Trophoblast cell (in vitro differentiated cells and primary cell): ENCODE measurements at places on chromosomes 4 and X.

- H3K27me3 ChIP-seq, result no peaks in the 10 kb centered on the region
- no peak for DNase-seq
- no peaks in the 10 kb centered on the region for H3K36me3 ChIP-seq
- H3K4me1 ChIP-seq, result peaks cover 9% of the 10 kb centered on the region
- H3K27ac ChIP-seq, result no peak overlapping the region
Measured at GRCh38 chrX:23333842-23334520, 668 bp upstream of the PTCHD1 start.

DNA sequence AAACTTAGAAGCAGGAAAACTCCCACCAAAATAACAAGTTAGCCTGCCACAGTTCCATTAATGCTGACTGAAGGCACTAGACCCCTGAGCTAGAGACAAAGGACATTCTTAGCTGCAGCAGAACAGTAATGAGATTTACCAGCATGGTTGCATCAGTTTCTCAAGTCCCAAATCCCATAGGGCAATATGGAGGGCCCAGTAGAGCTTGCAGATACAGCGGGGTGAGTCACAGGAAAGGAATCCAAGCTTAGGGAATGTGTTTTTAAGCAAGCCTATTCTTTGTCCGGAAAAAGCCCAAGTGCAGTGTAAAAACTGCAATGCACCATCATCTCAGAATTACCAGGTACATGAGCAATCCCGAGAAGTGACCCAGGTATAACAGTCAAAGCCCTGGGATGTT lies 51.3 kb upstream of the EXOC1L start:
- H3K27me3 ChIP-seq, result no peaks in the 10 kb centered on the region
- no peaks in the 10 kb centered on the region for H3K36me3 ChIP-seq
- no peak overlapping the region for H3K4me3 ChIP-seq

GRCh38 chr4:86184901-86185285 lies 175.0 kb downstream of the MAPK10 start:
- H3K4me1 ChIP-seq, result no peaks in the 10 kb centered on the region
- DNase-seq, result no peak
- H3K27me3 ChIP-seq, result no peaks in the 10 kb centered on the region
- no peak overlapping the region for H3K4me3 ChIP-seq
- H3K27ac ChIP-seq, result no peak overlapping the region
- no peaks in the 10 kb centered on the region for H3K36me3 ChIP-seq

- no peak overlapping the region for H3K4me3 ChIP-seq
- H3K27me3 ChIP-seq, result no peaks in the 10 kb centered on the region
- no peaks in the 10 kb centered on the region for H3K4me1 ChIP-seq
- H3K36me3 ChIP-seq, result no peaks in the 10 kb centered on the region
- DNase-seq, result peak; percentile 2
- no peak overlapping the region for H3K27ac ChIP-seq
Measured at GRCh38 chrX:148670277-148670676, 169.9 kb downstream of the AFF2 start.

- H3K36me3 ChIP-seq, result no peaks in the 10 kb centered on the region
- H3K4me1 ChIP-seq, result no peaks in the 10 kb centered on the region
- DNase-seq, result no peak
- no peak overlapping the region for H3K4me3 ChIP-seq
- H3K27me3 ChIP-seq, result no peaks in the 10 kb centered on the region
Measured at GRCh38 chr4:126991965-126992364, 640.8 kb upstream of the INTU start.

- no peaks in the 10 kb centered on the region for H3K4me1 ChIP-seq
- DNase-seq, result no peak
- H3K27ac ChIP-seq, result no peak overlapping the region
- no peaks in the 10 kb centered on the region for H3K27me3 ChIP-seq
- H3K4me3 ChIP-seq, result no peak overlapping the region
Measured at GRCh38 chrX:3461397-3462165, 115.1 kb upstream of the MXRA5 start.

- peak; percentile 66 for DNase-seq
- H3K36me3 ChIP-seq, result no peaks in the 10 kb centered on the region
- no peaks in the 10 kb centered on the region for H3K27me3 ChIP-seq
- no peak overlapping the region for H3K4me3 ChIP-seq
- no peak overlapping the region for H3K27ac ChIP-seq
Measured at GRCh38 chr4:16196482-16197393, 29.5 kb downstream of the TAPT1 start.

DNA sequence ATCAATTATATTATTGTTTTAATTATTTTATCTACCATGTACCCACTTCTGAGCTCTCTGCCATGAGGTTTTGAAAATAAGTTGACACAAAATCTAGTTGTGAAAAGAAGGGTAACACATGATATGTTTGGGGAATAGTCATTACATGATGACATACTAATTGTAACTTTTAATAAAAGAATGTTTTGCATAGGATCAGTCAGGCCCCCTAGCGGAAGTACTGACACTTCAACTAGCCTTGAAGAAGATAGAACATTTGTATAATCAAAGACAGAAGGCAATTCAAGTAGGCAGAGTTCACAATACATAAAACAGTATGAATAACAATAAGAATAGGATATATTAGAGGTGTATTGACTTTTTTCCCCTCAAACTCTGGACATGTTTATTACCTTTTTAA lies 1191.0 kb upstream of the AGA start:
- H3K36me3 ChIP-seq, result no peaks in the 10 kb centered on the region
- no peaks in the 10 kb centered on the region for H3K4me1 ChIP-seq
- no peak overlapping the region for H3K27ac ChIP-seq
- H3K4me3 ChIP-seq, result no peak overlapping the region
- H3K27me3 ChIP-seq, result no peaks in the 10 kb centered on the region

- H3K4me1 ChIP-seq, result peaks cover 5% of the 10 kb centered on the region
- no peak overlapping the region for H3K4me3 ChIP-seq
- no peaks in the 10 kb centered on the region for H3K36me3 ChIP-seq
- no peak overlapping the region for H3K27ac ChIP-seq
Measured at GRCh38 chr4:139676913-139677585, 11.4 kb downstream of the MGST2 start.

- H3K27ac ChIP-seq, result no peak overlapping the region
- peak; percentile 47 for DNase-seq
- no peak overlapping the region for H3K4me3 ChIP-seq
- no peaks in the 10 kb centered on the region for H3K36me3 ChIP-seq
Measured at GRCh38 chr4:10715696-10716095, 31.1 kb upstream of the CLNK start.

- no peaks in the 10 kb centered on the region for H3K36me3 ChIP-seq
- H3K27ac ChIP-seq, result no peak overlapping the region
- H3K27me3 ChIP-seq, result no peaks in the 10 kb centered on the region
- H3K4me3 ChIP-seq, result no peak overlapping the region
Measured at GRCh38 chr4:183898456-183898855, 6.7 kb upstream of the STOX2 start.

DNA sequence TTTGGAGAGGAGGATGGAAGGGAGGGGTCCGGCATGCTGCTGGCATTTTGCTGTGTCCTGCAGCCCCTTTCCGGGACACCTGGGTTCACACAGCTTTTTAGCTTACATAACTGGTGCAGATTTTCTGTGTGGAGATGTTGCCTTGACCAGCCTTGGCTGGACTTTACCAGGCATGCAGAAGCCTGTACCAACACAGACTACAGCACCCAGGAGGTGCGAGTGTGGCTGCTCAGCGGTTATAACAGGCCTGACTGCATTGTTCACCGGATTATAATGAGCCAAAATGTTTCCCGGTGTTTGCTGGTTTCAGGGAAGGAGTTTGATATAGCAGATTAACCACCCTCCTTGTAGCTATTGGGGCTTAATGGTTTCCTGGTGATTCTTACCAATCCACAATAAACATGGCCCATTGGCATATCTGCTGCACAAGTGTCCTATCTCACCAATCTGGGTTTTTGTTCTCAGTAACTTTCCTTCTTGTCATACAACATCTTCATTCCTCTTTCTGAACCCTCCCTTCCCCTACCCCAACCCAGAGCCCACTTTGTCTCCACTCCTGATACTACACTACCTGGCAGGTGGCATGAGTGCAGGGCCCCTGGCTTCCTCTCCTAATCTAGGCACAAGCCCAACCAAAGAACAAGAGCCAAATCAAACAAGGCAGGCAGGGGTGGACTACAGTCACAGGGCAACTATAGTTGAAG lies 3.9 kb downstream of the RPL10 start:
- no peaks in the 10 kb centered on the region for H3K27me3 ChIP-seq
- DNase-seq, result peak; percentile 33
- peaks cover 3% of the 10 kb centered on the region for H3K4me1 ChIP-seq
- H3K4me3 ChIP-seq, result no peak overlapping the region

DNA sequence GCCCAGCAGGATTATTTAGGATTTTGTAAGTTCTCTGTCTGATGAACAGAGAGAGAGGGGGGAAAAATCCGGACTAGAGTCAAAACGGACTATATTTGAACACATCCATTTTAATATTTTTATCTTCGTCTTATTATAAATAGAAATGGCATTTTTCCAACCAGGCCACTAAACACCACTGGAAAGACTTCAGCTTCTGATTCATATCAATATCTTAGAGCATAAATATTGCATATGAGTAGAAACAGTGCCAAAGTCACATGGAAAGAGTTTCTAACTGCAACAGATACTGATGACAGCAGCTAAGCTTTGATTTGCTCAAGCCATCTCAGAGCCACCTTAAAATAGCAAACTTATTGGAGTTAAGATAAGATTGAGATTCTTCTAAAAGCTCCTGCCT lies 456 bp downstream of the PPARGC1A start:
- no peak for DNase-seq
- H3K4me3 ChIP-seq, result no peak overlapping the region
- peaks cover 17% of the 10 kb centered on the region for H3K4me1 ChIP-seq
- H3K27ac ChIP-seq, result no peak overlapping the region

DNA sequence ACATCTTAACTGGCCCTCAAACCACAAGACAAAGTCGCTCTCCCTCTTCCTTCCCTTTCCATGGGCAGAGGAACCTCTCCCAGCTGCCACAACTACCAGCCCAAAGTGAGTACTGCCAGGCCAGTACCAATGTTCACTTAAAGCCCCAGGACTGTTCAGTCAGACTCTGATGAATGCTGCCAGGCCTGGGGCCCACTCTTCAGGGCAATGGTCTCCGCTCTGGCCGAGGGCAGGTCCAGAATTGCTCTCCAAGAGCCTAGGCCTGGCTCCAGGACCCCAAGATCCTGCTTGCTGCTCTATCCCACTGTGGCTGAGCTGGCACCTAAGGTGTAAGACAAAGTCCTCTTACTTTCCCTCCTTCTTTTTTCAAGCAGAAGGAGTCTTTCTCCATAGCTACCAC lies 790.9 kb downstream of the KLHL13 start:
- H3K27ac ChIP-seq, result no peak overlapping the region
- no peak for DNase-seq
- H3K27me3 ChIP-seq, result no peaks in the 10 kb centered on the region
- no peaks in the 10 kb centered on the region for H3K4me1 ChIP-seq

GRCh38 chr4:110020139-110020538 lies 107.5 kb downstream of the EGF start:
- H3K4me3 ChIP-seq, result no peak overlapping the region
- no peaks in the 10 kb centered on the region for H3K36me3 ChIP-seq
- DNase-seq, result no peak
- H3K27ac ChIP-seq, result peak overlapping the region; percentile 28
- no peaks in the 10 kb centered on the region for H3K4me1 ChIP-seq
- no peaks in the 10 kb centered on the region for H3K27me3 ChIP-seq

DNA sequence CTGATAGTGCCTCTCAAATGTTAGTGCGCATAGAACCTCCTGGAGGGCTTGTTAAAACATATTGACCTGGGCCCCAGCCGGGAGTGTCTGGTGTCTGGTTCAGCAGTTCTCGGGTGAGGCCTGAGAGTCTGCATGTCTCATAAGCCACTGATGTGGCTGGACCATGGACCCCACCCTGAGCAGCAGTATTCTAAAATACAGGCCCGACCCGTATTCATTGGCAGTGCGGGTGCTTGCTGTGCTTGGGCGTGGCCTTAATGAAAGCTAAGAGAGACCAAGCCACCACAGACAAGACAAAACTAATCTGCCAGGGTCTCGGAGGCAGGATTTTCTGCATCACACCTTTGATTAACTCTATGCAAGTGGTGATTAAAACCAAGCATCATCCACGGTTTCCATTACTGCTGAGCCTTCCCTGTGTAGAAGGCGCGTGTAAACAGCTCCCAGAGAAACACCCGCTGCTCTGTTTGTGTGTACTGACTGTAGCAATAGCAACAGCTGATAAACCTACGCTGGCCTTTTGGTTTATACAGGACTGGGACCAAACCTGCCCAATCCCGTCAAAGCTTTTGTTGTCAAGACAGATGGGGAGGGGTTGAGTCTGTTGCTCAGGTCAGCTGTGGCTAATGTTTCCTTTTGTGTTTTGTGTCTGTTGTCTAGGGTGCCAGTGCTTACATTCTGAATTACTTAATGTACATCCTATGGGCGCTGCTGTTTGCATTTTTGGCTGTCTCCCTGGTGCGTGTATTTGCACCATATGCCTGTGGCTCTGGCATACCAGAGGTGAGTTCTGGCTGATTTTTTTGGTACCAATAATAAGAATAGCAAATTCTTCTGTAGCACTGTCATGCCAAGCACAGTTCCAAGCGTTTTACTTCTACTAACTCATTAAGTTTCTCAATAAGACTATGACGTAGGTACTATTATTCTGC lies 40.8 kb downstream of the CLCN4 start:
- H3K4me3 ChIP-seq, result no peak overlapping the region
- H3K27ac ChIP-seq, result no peak overlapping the region
- H3K4me1 ChIP-seq, result no peaks in the 10 kb centered on the region

DNA sequence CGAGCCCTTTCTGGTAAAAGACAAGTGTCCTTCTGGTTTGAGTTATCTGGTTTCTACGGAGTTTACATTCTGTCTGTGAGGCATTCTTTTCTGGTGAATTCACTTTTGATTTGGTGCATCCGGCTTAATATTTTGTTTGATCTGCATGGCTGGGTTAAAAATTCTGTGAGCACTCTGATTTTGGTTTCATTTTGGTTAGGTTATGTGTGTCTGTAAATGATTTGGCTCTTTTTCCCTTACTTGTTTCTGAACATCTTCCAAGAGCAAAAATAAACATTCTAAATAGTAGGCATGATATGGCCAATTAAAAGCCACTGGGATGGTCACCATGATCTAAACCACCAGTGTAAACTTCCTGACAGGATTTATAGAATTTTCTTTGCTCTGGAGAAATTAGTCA lies 85.7 kb upstream of the PTPN13 start:
- H3K4me1 ChIP-seq, result peaks cover 2% of the 10 kb centered on the region
- no peak for DNase-seq
- no peaks in the 10 kb centered on the region for H3K36me3 ChIP-seq
- no peak overlapping the region for H3K27ac ChIP-seq
- H3K4me3 ChIP-seq, result no peak overlapping the region

DNA sequence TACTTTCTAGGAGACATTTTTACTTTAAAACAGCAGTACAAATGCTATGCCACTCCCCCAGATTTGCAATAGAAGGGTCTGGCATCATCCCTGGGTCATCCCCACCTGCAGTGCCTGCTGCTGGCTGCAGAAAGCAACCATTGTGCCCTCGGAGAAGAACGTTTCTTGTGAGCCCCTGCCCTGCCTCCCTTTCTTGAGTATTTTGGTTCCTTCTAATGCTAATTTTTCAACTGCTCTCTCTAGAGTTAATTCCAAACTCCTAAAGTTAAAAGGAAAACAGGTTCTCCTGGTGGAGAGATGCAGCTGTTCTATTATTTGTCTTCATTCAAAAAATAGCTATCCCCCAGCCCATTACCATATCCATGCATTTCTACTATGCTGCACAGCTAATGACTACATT lies 107.1 kb downstream of the IDS start:
- no peak overlapping the region for H3K4me3 ChIP-seq
- no peaks in the 10 kb centered on the region for H3K4me1 ChIP-seq
- H3K27me3 ChIP-seq, result no peaks in the 10 kb centered on the region
- no peak for DNase-seq
- no peak overlapping the region for H3K27ac ChIP-seq
- H3K36me3 ChIP-seq, result no peaks in the 10 kb centered on the region
